Skin of body (tissue), 3 donors: ENCODE measurements at places on chromosomes 2 and 18.

GRCh38 chr2:3139906-3140305, 237.7 kb downstream of the EIPR1 start:
- DNase-seq: no peak

- DNase-seq: no peak
Measured at GRCh38 chr18:46728219-46728930, 28.5 kb downstream of the ST8SIA5 start.

GRCh38 chr18:44170208-44170880, 510.3 kb upstream of the SETBP1 start:
- DNase-seq: no peak

GRCh38 chr2:236711440-236711839, 141.8 kb downstream of the ACKR3 start:
- DNase-seq: no peak

DNA sequence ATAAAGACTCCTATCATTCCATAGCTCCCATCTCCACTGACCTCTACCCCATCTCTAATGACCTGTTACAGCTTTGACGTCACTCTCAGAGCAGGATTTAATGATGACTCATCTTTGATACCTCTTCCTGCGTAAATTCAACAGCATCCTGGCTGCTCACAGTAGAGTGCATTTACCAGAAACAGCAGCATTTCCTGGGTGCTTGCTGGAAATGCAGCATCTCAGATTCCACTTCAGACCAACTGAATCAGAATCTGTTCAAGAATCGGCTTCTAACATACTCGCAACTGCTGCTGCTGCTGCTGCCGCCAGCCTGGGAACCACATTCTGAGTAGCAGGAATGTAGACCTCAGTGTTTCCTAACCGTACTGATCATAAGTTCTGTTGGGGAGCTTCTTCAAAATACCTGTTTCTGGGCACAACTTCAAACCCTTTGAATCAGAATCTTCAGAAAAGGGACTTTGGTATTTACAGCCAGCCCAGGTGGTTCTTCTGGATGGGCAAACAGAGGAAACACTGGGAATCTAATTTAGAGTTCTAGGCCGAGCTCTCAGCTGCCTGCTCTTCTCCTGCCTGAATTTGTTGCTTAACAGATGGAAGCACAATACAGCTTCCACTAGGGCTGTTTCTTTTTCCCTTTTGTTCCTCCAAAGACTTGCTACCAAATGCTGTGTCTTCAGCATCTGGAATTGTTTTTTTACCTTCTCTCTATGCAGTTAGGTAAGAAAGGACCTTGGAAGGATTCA, 241.4 kb downstream of the NCKAP5 start:
- DNase-seq: no peak

DNA sequence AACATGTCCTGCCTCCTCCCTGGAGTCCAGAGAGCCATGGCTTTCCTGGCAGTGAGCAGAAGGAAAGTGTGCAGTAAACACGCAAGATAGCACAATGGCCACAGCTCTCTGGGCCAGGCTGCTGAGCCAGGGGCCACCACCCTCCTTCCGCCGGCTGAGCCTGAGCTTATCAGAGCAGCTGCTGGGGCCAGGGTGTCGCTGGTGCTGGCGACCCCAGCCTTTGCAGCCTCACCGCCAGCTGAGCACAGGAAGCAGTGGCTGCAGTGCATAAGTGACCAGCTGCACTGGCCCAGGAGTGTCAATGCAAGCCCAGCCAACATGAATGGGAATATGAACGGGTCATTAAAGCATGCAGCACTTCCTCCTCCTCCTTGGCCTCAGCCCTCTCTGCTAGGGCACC, 172.0 kb downstream of the ZFP36L2 start:
- DNase-seq: no peak

GRCh38 chr2:109238580-109238979, 109.6 kb downstream of the SH3RF3 start:
- peak; percentile 21 for DNase-seq

DNA sequence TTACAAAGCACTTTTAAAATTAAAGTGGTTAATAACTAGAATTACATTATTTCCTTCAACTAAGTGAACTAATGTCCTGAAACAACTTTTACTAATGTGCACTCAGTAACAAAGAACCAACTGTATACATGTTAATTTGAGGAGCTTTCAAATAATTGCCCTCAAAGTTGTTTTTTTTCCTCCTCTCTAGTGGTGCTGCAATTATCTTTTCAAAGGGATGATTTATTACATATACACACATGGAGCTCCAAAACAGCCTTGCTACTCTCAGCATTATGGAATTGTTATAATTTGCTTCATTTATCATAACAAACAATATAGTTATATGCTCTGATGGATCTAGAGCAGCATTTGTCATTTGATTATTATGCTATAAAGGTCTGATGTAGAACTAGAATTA, 246.3 kb upstream of the RASGRP3 start:
- no peak for DNase-seq

GRCh38 chr2:33077844-33078243, 131.1 kb downstream of the LTBP1 start:
- DNase-seq: no peak

GRCh38 chr18:37741032-37741623, 175.5 kb upstream of the CELF4 start:
- peak; percentile 96 for DNase-seq

DNA sequence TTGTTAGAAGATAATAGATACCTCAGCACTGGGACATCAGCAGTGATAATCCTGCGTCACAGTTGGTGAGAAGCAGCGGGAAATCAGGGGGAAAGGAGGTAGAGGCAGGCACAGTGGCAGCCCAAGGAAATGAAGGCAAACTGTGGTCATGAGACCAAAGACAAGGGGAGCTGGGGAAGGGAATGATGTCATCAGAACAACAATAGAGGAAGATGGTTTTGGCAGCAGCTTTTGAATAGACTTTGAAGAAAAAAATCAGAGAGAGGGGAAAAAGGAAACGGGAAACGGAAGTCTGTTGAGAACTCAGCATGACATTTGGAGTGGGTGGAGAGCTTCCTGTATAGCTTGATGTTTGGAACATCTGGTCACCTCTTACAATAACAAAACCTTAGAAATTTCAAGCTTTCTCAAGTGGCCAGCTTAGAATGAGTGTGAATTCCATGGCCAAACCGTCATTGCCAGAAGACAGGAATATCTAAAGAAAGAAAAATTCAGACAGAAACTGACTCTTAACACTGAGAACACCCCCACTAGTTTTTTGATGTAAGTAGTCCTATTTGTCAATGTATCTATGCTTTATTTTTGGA, 18.4 kb upstream of the YES1 start:
- DNase-seq: peak; percentile 47

DNA sequence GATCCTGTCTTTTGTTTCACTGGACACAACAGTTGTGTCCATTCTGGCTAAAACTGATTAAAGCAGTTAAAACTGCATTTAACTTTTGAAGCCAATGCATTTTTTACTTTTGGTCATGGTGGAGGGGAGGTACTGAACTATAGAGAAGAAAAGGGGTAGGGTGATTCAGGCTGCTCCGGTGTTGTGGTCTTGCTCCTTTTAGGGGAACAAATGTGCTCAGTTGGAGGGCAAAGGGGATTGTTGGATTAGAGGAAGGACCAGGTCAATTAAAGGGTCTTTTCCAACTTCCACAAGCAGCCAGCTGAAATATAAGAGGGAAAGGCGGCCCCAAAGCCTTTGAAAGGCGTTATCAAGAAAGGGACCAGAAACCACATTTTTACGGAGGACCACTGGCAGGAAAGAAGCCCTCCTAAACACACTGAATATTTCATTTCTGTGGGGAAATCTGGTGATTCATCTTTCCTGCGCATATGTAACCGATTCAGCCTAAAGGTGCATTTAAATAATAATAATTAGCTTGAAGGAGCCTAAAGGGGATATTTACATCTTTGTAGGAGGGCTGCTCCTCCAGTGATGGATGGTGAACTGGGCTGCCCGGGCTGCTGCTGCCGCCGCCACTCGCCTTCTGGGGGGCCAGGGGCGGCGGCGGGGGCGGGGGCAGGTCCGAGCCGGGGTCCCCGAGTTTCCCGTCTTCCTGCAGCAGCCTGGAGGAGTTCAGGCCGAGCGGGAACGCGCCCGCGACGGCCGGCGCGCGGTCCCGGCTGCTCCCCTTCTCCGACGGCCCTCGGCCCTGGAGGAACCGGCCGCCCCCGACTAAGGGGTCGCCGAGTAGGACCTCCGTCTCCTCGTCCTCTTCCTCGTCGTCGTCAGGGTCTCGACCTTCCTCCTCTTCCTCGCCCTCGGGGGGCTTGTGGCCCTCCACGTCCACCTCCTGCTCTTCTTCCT, 5.2 kb downstream of the SKOR2 start:
- no peak for DNase-seq

DNA sequence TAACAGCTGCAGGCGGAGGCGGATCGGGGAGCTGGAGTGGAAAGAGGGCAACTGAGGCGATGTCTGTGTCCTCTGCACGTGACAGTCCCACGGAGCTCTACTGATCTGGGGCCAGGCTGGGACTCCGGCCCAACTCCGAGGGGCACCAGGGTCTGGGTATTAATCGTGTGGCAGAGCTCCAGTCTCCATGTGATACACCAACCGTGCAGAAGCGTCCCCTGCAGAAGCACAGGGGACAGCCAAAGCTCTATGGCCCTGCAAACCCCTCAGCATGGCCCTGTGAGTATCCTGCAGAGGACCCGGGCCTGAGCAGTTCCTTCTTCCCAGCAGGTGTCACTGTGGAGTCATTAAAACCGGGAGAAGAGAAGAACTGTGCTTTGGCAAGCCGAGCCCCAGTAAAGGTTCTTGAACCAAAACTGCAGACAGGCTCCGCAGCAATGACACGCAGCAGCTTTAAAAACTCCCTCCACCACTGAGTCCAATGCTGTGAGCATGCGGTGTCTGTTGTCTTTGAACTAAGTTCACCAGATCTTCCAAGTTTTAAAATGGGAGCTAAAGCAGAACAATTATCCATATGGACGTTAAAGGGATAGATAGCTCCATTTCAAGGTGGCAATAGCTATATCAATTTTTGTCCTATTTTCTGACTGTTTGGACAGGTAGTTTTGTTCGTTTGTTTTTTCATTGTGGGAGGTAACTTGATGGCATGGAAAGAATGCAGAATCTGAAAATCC, 79.4 kb downstream of the TMEM182 start:
- no peak for DNase-seq

GRCh38 chr18:79962835-79963657, 1.4 kb upstream of the HSBP1L1 start:
- no peak for DNase-seq

GRCh38 chr2:224520064-224520463, 65.1 kb downstream of the CUL3 start:
- no peak for DNase-seq

GRCh38 chr18:59555995-59556659, 141.1 kb downstream of the CCBE1 start:
- DNase-seq: no peak

GRCh38 chr18:8703092-8703709, 2.2 kb upstream of the MTCL1 start:
- DNase-seq: no peak

DNA sequence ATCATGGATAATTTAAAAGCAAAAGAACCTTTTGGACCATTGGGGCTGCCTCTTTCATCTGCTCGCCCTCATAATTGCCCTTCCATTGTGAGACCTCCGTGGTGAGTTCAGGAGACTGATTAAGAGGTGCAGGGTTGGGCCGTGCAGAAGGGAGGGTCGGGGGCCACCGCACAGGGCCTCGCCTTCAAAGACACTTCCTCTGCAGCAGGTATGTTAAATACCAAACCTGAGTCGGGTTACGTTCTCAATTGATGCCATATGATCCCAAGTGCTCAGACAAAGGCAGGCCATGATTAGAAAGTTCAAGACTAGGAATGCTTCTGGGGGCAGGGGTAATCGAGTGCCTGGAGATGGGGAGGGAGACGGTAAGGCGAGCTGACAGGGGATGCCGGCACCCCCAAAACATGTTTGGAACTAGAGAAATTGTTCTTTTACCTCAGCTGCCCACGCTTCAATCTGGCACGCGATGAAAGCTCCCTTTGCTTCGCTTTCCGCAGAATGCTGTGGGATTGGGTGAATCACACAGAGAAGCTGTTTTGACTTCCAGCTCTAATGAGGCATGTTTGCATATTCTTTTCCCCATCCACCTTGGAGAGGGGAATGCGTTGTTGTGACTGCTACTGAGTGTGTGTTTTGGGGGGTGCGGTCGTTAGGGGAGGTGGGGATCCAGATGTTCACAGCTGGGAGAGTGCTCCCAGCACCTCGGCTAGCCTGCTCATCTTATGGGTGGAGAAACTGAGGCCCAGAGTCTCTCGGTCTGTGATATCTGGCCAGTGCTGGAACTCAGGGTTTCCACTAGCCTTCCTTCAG, 309.1 kb downstream of the MYCN start:
- no peak for DNase-seq

DNA sequence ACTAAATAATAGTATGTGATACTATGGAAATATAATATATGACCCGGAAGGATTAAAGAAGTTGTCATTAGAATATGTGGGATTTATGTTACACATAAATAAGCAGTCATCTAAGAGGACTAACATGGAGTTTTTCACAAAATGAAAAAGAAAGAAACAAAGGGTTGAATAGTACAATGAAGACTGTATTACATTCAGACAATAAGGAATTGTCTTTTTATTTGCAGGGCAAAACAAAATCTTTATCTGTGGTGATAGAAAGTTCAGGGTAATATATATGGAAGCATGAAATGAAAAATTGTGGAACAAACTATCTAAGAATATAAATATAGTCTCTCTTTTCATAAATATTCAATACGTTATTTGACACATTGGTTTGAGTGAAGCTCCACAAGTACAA, 5.8 kb downstream of the ERMN start:
- DNase-seq: no peak

DNA sequence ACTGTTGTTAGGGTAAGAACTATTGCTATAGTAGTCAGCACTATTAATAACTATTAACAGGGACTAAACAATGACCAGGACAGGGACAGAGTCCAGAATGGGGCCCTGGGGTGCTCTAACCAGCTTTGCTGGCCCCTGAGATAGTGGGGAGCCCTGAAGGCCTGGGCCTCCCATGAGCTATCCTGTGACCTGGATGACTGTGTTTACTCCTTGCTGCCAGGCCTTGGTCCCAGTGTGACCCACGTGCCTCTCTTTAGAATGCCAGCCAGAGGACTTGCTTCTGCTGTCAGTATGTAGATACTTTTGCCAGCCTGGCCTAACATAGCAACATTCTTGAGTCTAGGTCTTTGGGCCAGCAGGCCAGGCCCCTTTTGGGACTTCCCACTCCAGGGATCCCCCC, 11.4 kb downstream of the CDK5R2 start:
- no peak for DNase-seq

- DNase-seq: no peak
Measured at GRCh38 chr2:112317303-112318158, 42.1 kb downstream of the ZC3H6 start.

GRCh38 chr2:207926989-207927300, 98.4 kb downstream of the PLEKHM3 start:
- no peak for DNase-seq

DNA sequence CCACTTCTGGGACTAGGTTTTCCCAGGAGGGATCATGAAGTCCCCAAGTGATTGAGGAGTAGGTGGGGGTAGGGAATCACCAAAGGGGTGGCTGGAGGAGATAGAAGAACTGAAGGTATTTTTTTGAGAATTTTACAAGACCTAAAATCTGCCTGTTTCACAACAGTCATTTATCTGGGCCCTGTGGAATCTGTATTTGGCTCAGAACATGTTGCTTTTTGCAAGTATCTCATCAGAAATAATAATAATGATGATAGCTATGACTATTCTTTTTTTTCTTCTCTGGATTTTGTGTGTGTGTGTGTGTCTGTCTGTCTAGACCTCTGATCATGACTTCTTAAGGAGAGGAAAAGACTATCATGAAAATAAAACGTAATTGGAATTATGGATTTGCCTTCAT, 13.9 kb downstream of the STON1 start:
- no peak for DNase-seq

GRCh38 chr2:231704017-231704416, 4.3 kb upstream of the PTMA start:
- DNase-seq: no peak

GRCh38 chr2:55857766-55858165, 65.8 kb downstream of the EFEMP1 start:
- DNase-seq: no peak
